Activated T-cell treated with anti-CD3 and anti-CD28 coated beads, Interleukin-2, amount 50 U/mL, for 1 hour (primary cell): ENCODE measurements at places on chromosomes 4 and X.

- no peak for DNase-seq
Measured at GRCh38 chrX:24245202-24245601, 68.7 kb downstream of the SUPT20HL2 start.

- no peak for DNase-seq
Measured at GRCh38 chr4:64774626-64775025, 365.4 kb upstream of the TECRL start.

- DNase-seq = no peak
Measured at GRCh38 chr4:16240300-16240699, 14.0 kb upstream of the TAPT1 start.

- DNase-seq = no peak
Measured at GRCh38 chr4:128342762-128343161, 55.1 kb upstream of the PGRMC2 start.

GRCh38 chr4:153877898-153878297 lies 89.0 kb upstream of the SFRP2 start:
- no peak for DNase-seq

DNA sequence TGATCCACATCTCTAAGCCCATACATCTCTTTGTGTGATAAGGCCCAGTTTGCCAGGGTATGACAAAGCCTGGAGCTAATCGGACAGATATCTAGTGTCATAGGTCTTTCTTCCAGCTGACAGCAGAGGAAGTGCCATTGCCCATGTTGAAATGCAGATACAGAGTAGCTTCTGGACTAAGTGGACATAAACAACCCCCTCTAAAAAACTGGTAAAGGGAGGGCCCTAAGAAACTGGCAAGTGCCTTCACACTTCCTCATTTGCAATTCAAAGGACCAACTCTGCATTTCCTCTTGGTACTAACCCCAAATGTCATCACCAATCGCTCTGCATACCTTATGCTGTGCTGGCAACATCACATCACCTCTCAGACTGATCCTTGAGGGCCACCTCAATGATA lies 20.8 kb downstream of the ARHGEF6 start:
- no peak for DNase-seq

DNA sequence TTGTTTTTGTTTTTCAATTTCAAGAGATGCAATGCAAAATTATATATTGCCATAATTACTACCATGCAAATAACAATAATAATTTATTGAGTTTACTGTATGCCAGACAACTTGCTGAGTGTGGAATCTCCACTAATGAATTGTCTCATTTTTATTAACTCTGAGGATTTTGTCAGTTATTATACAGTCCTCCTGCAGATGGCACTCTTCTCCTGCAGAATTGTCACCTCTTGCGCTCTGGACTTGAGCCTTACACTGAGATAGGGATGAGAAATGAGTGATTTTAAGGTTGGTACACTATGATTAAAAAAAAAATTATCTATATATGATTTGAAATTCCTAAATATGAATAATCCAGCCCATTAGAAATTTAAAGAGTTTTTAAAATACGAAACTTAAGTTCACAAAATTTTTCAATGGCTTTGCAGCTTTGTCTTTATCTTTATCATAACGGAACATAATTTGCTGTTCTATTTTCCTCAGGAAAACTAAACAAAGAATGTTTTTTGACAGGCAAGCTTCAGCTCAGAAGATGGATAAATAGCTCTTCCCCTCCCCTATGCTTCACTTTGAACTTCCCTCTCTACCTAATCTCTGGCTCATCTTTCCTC lies 12.7 kb upstream of the PAQR3 start:
- DNase-seq = no peak

DNA sequence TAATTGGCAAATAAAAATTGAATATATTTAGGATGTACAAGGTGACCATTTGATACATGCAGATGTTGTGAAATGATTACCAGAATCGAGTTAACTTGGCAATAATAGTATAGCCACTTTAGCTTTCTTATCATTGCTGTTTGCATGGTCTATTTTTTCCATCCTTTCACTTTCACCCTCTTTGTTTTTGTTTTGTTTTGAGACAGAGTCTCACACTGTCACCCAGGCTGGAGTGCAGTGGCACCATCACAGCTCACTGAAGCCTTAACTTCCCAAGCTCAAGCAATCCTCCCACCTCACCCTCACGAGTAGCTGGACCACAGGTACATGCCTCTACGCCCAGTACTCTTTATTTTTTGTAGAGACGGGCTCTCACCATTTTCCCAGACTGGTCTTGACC lies 218.6 kb upstream of the ADGRL3 start:
- no peak for DNase-seq

DNA sequence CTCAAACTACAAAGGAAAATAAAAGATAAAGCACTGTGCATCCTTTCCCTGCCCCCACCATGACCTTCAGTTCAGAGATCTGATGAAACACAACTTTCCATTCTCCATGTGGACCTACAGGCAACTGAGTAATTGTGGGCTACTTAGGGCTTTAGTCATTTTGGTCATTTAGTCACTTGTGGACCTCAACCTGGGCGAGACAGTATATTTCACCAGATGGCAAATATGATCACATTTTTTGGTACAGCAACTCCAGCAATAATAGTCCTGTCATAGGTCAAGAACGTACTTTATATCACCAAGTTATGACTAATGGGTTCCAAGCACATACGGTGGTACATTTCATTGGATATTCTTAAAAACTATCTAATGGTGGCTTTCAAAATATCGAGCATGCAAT lies 141.2 kb downstream of the PDGFC start:
- no peak for DNase-seq

DNA sequence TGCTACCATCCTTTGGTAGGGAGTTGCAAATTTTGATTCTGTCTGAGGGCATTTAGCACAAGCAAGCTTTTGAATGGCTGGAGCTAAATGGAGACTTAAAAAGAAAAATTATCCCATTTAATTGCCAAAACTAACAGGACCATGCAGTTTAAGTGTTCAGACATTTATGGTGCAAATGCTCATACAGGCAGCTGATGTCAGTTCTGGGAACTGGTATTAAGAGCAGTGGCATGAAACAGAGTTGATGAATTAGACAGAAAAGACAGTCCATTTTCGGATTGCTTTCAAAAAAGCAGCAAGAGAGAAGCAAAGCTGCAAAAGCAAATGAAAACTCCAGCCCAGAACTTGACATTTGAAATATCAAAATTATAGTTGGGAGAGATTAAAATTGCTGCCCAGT lies 1.3 kb downstream of the SCRG1 start:
- DNase-seq = no peak
